Activated CD8-positive, alpha-beta T cell treated with anti-CD3 and anti-CD28 coated beads for 36 hours (primary cell): ENCODE measurements at places on chromosomes 1 and 21. TPM values are rescaled to one million over a fixed set of nuclear protein-coding genes. Genes with fewer than 3 reads are reported as not detected.

SYT14 gene
- total RNA-seq, result not detected

CFHR4 gene
- total RNA-seq, result not detected

IL23R gene
- 1.2 TPM for total RNA-seq

FBLIM1 gene
- total RNA-seq, result not detected

RGS5 gene
- 6.0 TPM for total RNA-seq

C4BPA gene
- total RNA-seq, result not detected

SH2D1B gene
- not detected for total RNA-seq

FRRS1 gene
- 4.0 TPM for total RNA-seq

GBP6 gene
- total RNA-seq, result 0.49 TPM

DNA sequence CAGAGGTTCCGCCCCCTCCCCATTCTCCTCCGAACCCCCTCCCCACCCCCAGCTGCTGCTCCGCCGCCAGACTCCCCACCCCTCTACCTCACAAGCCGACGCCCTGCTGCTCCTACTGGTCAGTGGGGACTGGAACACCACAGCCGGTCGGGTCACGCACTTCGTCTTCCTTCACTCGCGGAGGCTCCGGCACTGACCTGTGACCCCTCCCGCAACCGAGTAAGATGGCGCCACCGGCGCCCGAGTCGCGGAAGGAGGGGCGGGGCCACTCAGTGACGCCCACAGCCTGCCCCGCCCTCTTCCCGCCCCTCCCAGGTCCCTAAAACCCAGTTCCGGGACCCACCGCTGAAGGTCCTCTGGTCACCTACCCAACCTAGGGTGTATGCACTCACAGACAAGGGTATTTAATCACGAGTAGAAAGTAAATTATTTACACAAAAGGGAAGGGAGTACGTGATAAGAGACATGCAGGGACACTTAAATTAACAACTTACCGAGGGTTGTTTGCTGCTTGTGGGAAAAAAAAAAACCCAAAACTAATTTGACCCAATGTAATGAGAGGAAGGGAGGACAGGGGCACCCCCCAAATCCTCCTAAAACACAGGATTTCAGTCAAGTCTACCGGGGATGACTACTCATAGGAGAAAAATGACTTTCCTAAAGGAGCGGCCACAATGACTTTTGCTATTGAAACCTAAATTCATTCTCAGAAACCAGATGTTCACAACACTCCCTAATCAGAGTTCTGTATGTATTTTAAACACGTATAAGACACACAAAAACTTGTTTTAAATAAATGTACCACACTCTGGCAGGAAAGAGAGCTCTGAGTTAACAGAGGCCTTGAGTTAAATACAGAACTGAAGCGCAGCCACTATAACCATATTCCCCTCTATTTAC lies at the start of gene RIT1:
TSS of gene RIT1 (minus strand) at position 194 of the 900 bp plus-strand sequence. CDS start 588 bp downstream, outside the sequence.
- DNase-seq, result peak; percentile 92

- DNase-seq, result no peak
These were observed 129.5 kb downstream of the ADSS2 start for GRCh38 chr1:244322181-244322580.

DNA sequence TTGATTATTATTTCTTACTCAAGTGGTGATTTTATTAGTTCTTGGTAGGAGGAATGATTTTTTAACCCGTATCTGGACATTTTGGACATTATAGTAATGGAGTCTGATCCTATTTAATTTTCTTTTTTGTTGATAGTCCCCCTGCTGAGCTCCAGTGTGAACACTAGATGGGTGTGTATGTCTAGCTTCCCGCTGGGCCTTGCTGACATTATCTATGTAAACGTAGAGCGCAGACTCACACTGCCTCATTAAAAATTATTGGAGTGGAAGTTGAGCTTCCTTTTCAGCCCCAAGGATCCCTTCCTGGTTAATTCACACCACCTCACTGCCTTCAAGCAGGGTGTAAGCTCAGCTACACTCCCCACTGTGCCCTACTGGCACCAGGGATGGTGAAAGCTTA lies 467.6 kb upstream of the PKN2 start:
- no peak for DNase-seq

DNA sequence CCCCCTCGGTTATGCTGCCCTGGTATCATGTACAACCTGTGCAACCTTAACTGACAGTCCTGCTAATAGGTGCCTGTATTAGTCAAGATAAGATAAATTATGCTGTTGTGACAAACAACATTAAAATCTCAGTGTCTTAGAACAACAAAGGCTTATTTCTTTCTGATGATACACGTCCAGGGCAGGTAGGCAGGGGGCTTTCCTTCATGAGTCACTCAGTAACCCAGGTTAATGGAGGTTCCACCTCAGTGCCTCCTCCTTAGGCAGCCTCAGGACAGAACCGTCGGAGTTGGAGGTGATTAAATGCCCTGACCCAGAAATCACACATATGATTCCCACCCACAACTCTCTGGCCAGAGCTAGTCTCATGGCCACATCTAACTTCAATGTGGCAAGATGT lies 94.6 kb upstream of the CASZ1 start:
- DNase-seq, result no peak

DNA sequence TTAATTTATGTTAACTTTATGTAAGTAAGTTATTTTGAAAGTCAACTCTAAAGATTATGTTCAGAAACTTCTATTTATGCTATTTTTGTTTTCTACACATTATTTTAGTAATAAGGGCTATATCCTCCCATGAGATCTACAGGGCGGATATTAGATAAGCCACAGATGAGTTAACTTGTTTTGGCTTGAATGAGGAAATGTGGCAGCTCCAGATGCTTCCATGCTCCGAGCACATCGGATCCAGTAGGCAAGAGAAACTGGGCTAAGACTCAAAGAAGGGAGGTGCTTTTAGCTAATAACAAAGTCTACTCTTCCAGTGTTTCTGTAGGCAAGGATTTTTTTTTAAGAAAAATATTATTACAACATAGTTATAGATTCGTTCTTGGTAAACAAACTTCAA lies 20.0 kb upstream of the LAMC1 start:
- DNase-seq, result no peak

DNA sequence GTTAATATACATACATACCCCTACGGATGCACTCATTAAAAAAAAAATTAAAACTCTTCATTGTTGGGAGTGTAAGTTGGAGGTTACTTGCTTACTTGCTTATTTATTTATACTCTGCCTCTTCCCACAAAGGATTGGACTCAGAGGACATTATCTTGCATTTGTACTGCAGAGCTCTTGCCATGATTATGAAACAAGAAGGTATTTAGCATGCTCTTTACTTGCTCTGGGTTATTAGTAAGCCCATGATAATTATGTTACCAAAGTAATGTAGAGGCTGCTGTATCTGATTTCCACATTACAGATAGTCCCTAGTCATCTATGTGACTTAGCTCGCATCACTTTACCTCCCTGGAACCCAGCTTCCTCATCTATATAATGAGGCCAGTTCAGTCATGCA lies 355.1 kb upstream of the PTBP2 start:
- no peak for DNase-seq

GRCh38 chr1:59183749-59184317 lies 113.1 kb upstream of the FGGY start:
- no peak for DNase-seq

- peak; percentile 58 for DNase-seq
These were observed 45.4 kb upstream of the USP1 start for GRCh38 chr1:62391369-62391971.

- DNase-seq, result no peak
These were observed 1.4 kb downstream of the GOLPH3L start for GRCh38 chr1:150695561-150695960.

- DNase-seq, result no peak
These were observed 20.0 kb upstream of the BLACAT1 start for GRCh38 chr1:205475855-205476254.

GRCh38 chr1:161510477-161510876 lies 5.2 kb downstream of the FCGR2A start:
- DNase-seq, result no peak

DNA sequence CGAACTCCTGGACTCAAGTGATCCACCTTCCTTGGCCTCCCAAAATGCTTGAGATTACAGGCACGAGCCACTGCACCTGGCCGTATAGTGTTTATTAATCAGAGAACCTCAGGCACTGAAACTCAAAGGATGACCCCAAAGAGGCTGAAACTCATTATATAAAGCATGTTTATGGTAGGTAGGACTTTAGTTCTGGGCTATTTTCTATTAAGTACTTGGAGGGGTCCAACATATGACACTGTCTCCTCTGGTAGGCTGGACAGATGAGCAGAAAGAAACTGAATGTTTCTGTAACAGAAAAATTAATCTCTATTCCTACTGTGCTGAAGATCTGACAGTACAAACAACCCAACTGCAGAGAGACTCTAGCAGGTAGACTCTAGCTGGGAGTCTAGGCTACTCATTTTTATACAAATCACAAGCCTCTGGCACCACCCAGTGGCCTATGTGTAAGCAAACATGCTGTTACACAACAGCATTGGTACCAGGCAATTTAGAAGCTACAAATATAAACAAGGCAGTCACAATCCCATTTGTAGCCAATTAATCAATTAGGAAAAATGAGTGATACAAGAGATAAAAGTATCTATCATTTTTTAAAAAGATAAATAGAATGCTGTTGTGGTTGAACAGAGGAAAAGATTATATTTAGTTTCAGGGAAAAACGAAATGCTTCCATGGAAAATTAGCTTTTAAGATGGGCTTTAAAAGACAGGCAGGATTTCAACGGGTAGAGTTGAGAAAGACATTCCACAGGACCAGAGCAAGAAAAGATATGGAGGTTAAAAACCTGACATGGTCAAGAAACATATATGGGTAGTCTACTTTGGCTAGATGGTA lies 10.4 kb downstream of the DCAF8 start:
- DNase-seq, result peak; percentile 69

GRCh38 chr1:201190624-201191051 lies at the start of gene IGFN1:
IGFN1 (plus strand) TSS chr1:201190824; CDS start chr1:201193294, 2,470 bp downstream.
- no peak for DNase-seq

- DNase-seq, result no peak
These were observed 55.6 kb upstream of the ABCD3 start for GRCh38 chr1:94362466-94363058.

- DNase-seq, result no peak
These were observed 19.6 kb upstream of the C2CD2 start for GRCh38 chr21:41973427-41973831.

DNA sequence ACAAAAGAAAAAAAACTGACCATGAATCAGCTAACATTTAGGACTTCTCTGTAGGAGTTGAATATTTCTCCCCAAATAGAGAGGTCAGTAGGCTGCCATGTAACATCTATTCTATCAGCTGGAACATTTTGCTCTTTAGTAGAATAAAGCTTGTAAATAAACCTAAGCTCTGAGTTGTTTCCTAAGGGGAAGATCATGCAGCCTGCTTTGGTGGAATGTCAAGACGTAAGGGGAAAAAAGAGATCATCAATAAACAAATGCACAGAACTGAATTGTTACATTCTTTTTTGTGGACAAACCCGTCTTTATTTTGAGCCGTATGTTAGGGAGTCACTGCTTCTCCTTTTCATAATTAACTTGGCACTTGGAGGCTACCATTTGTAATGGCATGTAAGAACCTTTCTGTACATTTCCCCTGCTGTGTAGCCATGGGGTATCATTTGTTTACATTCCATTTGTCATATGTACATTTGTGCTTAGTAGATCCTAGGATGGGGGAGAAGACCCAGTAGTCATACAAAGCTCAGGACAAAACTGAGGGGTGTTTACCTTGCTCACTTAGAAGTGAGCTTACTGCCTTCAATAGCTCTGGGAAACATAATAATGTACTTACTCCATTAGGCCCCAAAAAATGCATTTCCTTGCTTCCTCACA lies 10.8 kb upstream of the PALMD start:
- DNase-seq, result no peak

GRCh38 chr1:68361346-68361910 lies 88.3 kb downstream of the RPE65 start:
- DNase-seq, result no peak

- no peak for DNase-seq
These were observed 314.8 kb upstream of the C1orf87 start for GRCh38 chr1:60388092-60388987.

- DNase-seq, result no peak
These were observed 5.7 kb downstream of the TEX38 start for GRCh38 chr1:46677339-46677738.

DNA sequence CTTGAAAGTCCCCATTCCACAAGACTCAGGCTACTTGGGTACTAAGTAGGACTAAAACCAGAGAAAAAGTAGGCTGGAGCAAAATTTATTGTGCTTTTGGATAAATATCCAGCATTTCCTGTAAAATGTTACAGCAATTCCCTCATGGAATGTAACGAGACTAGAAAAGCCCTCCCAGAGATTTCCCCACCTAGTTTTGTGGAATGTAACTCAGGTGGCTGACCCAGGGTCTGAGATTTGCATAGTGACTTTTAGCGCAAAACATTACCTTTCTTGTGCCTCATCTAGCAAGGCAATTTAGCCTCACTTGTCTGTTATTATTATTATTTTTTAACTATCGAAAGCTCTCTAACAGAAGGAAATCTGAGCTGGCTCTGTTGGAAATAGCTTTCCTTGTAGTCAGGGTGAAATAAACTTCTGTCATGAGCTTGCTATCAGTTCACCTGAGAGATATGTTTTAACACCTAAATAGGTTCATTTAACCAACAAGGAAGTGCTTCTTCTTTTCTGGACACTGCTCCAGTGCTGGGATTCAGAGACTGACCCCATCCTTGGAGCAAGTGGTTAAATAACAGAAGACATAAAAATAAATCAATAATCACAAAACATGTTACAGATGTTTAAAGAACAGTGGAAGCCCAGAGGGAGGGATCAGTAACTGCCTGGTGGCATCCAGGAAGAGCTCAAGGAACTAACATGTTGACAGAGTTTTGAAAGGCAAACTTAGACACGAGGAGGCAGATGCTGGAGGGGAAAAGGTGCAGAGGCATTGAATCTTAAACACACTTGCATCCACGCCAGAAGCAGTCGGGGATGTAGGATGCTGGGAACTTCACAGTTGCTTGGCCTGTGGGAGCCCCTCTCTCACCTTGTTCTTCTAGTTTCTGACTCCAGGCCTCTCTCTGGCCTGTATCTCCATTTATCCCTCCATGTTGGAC lies 68.3 kb upstream of the RHOU start:
- DNase-seq, result no peak

- DNase-seq, result no peak
These were observed 25.0 kb downstream of the LAMB3 start for GRCh38 chr1:209627027-209627731.

GRCh38 chr1:80305466-80305865 lies 1298.9 kb upstream of the ADGRL4 start:
- no peak for DNase-seq

- DNase-seq, result no peak
These were observed 37.2 kb upstream of the CRNN start for GRCh38 chr1:152451254-152451653.
